ENCODE measurements at places on chromosomes 7 and 10.

DNA sequence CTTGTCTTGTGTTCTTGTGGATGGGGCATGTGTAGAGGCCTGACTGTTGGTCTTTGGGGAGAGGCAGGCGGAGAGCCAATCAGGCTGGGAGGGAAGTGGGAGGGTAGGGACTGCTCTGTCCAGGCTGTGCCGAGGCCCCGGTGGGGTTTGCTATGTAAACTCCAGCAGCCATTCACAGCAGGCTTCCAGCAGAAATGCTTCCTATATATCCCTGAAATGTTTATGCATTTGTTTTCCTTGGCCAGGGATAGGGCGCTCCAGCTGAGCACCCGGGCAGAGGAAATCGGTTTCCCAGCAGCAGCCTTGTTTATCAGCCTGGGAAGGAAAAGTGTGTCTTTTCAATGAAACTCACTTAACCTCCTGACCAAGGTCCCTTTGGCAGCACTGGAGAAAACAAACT is 18.3 kb upstream of the AQP1 start:
- no peak for DNase-seq

- no peak for DNase-seq
Measured at GRCh38 chr10:9910446-9910845, 1107.2 kb upstream of the CELF2 start.

DNA sequence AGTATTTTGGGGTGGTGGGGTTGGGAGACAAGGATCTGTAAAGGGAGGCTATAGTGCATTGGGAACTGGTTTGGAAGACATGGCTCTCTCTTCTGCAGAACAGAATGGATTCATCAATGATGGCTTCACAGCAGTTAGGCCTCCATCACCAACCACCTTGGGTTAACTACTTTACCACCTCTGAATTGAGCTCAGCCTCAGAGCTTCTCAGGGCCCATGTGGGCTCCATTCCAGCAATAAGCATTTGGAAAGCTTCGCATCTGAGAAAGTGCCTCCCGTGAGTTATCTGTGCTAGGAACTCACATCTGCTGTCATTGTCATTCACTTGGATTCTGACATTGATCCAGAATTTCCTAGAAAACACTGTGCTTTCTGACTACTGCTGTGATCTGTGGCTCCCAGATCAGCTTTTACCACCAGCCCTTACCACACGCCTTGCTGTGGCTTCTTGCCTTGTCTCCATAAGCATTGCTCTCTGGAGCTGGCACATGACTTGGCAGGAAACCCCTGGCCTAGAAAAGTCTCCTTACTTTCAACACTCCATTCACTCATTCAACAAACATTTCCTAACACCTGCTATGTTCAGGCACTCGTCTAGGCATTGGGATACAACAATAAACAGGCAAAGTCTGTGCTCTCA is 70.7 kb upstream of the ADO start:
- DNase-seq: no peak

GRCh38 chr7:7424151-7424873 is 111.4 kb downstream of the COL28A1 start:
- DNase-seq: peak; percentile 61

DNA sequence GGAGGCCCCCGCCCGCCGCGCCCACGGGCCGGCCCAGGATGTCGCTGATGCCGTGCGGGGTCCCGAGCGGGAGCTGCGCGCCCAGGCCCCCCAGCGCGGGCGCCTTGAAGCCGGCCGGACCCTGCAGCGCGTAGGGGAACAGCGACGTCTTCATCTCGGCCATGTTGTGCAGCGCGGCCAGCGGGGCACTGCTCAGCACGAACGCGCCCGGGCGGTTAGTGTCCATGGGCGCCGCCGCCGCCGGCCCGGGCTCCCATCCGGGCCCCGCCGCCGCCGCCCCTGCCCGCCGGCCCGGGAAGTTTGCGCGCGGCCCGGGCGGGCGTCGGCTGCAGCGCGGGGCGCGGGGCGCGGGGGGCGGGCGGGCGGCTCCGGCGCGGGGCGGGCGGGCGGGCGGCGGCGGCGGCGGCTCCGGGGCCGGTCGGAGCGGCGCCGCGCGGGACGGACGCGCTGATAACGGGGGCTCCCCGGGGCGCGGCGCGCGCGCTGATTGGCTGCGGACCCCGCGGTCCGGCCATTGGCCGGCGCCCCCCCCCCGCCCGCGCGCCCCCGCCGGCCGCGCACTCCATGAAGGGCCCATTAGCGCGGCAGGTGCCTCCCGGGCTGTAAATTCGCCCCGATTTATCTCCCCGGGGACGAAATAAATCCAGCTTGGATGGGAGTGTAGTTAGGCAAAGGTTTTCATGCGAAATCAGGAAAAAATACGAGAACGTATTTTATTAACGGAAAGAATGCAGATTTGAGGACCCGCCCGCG is at the start of gene NKX6-2:
Gene NKX6-2, minus strand, starts transcription at position 425 of the 753 bp plus-strand sequence. Its CDS starts 199 bp downstream, at position 226.
- no peak for DNase-seq

- DNase-seq: no peak
Measured at GRCh38 chr7:266851-267840, 22.8 kb upstream of the FOXL3 start.

DNA sequence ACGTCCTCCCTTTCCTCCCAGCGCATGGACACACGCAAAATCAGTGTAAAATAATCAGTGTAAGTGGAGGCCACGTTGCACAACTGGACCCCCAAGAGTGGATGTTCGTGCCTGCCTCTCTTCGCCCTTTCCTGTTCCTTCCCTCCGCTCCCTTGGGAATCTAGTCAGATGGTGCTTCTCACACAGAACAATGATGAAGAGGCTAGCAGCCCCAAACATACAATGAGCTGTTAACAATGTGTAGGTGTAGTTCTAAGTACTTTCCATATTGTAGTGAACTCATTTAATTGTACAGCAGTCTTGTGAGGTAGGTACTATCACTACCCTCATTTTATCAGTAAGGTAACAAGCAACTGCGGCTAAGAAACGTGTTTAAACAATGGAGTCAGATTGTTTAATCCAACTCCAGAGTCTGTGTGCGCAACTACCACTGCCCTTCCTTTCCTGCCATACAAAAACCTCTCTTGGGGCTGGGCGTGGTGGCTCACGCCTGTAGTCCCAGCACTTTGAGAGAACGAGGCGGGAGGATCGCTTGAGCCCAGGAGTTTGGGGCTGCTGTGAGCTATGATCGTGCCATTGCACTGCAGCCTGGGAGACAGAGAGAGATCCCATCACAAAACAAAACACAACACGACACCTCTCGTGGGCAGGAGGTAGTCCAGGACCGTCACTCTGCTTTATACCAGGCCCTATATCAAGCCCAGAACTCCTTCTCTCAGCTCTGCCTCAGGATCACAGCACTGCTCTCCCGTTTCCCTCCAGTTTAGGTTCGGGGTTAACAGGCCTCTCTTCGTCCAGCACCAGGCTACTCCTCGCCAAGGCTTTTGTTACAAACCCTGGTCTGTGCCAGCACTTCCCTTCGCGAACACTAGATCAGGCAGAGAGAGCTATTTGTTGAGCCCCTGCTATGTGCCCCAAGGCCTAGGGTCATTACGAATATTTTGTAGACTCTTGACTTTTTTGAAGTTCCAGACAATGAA is 1.1 kb downstream of the FKBP9 start:
- DNase-seq: no peak

- peak; percentile 93 for DNase-seq
Measured at GRCh38 chr7:100130608-100131453, 4.1 kb downstream of the MBLAC1 start.

GRCh38 chr7:103932389-103932788 is 57.1 kb downstream of the RELN start:
- DNase-seq: no peak

DNA sequence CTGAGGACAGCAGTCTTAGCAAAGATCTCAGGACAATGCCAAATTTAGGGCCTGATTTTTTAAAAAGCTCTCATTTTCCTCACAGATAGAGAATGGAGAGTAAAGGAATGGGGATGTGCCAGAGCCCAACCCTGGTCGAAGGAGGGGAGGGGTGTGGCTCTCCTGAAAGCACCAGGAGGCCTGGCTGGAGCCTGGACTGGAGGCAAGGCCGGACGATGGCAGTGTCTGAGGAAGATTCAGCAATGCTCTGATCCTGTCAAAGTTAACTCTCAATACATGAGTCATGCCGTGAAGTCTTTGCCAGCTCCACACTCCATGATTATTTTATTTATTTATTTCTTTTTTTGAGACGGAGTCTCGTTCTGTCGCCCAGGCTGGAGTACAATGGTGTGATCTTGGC is 108.3 kb downstream of the UPF2 start:
- peak; percentile 29 for DNase-seq

GRCh38 chr10:52951824-52952223 is 179.2 kb upstream of the MBL2 start:
- no peak for DNase-seq

DNA sequence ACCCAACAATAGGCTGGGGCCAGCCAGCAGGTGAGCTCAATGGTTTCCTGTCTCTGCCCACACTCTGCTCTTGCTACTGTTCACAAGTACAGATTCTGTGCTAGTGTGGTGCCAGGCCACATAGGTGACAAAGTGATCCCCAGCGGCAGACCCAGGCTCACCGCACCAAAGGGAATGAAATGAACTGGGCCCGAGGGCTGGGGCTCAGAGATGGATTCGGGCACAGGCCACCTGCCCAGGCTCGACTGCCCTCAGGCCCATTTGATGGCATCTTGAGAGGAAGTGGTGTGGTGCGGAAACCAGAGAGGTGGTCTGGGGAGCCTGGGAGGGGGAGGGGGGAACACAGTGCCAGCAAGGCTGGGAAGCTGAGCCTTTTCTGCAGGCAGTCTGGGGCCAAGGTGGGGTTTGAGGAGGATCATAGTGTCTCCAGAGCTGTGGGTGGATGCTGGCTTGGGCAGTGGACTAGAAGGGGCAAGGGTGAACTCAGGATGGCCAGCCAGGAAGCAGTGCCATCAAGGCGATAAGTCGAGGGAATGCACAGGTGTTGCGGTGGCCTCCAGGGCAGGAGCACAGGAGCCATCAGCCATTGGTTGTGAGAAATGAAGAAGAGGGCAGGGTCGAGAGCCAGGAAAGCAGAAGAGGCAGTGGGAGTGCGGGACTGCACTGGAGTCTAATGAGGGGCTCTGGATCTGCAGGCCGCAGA is 85.2 kb downstream of the ARHGAP22 start:
- no peak for DNase-seq

GRCh38 chr10:44034946-44035345 is 350.0 kb downstream of the CXCL12 start:
- DNase-seq: no peak

- peak; percentile 76 for DNase-seq
Measured at GRCh38 chr10:124647421-124648130, 96.6 kb downstream of the FAM53B start.

- DNase-seq: no peak
Measured at GRCh38 chr10:34838366-34838900, 23.3 kb upstream of the PARD3 start.

GRCh38 chr10:11146402-11147171 is 128.9 kb downstream of the CELF2 start:
- DNase-seq: no peak

DNA sequence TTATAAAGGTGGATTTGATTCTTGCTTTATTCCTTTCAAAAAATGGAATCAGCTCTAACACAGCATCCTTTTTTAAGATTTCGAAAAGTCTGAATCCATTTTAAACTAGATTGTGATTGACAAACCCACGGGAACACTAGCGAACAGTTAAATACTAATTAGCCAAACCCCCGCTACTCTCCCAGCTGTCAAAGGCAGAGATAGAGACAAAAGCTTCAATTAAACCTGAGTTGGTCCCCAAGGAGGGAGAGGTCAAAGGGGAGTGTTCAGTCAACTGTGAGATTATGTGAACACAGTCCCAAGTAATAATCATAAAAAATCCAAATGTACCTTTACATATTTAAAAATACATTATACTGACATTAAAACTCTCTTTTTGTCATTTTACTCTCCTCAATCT is 65.7 kb upstream of the TBX20 start:
- DNase-seq: no peak

DNA sequence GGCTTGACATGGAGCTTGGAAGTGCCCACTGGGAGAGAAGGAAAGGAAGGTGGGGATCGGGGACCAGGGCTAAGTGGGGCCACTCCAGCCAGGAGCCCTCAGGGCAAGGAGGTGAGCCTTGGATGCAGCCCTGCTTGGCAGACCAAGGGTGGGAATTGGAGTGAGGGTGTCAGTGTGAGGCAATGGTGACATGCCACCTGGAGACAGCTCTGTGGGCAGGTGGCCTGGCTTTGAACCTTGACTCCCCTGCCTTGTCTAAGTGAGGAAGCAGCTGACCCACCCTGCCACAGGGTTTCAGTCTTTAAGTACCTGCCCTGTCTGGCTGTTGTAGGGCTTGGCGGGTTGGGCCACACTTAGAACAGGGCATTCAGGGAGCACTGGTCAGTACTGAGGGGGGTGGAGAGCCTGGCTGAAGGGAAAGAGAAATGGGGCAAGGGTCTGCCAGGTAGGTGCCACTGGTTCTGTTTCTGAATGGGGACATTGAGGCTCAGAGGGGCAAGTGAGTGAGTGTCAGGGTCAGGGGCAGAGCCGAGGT is 4.8 kb downstream of the RAMP3 start:
- DNase-seq: no peak

GRCh38 chr10:21078410-21079329 is 181.6 kb upstream of the NEBL start:
- DNase-seq: peak; percentile 51

DNA sequence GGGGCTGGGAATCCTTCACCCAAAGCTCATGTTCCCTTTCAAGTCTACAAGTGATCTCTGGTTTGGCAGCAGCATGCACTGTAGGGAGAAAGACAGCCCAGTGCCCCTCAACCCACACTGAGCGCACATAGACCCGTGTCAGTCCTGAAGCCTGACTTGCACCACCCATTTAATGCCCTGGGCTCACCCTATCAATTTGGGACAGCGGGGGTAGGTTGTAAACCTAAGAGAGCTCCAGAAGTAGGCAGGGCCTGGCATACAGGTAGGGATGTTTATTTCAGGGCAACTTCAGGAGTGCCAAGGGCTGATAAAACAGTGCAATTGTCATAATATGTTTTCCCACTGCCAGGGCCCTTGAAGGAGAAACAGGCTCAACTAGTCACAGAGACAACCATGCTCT is 3.5 kb upstream of the ATP6V0E2 start:
- no peak for DNase-seq

DNA sequence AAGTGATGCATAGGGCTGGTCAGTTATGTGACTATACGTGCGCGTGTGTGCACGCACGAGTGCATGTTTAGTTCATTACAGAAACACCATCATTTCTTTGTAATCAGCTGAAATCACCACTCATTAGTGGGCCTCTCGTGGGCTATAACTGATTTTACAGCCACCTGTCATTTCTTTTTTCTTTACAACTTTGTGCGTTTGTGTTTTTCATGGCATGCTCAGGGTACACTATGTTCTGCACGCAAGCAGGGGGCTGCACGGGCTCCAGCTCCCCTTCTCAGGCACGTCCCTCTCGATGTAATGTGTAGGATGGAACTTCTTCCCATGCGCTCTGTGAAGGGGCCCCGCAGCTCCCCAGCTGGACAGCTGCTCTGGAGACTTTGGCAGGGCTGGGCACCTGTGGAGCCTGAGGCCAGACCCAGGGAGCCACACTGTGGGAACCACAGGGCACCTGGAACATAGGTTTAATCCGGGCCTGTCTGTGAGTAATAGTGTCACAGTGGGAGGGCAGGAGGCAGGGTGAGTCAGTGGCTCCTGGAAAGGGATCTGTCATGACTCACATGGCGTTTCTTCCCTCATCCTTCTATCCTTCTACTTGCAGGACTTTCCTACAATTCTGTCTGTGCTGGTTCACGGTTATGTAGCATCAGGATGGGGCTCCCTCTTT is 4.9 kb downstream of the GCK start:
- DNase-seq: no peak
